Stimulated activated CD4-positive, alpha-beta T cell treated with anti-CD3 and anti-CD28 coated beads, TNF-alpha, amount 100 ng/mL, for 48 hours (primary cell): ENCODE measurements at places on chromosomes 4 and X.

GRCh38 chrX:43560247-43560946 lies 95.7 kb upstream of the MAOA start:
- no peak for DNase-seq

DNA sequence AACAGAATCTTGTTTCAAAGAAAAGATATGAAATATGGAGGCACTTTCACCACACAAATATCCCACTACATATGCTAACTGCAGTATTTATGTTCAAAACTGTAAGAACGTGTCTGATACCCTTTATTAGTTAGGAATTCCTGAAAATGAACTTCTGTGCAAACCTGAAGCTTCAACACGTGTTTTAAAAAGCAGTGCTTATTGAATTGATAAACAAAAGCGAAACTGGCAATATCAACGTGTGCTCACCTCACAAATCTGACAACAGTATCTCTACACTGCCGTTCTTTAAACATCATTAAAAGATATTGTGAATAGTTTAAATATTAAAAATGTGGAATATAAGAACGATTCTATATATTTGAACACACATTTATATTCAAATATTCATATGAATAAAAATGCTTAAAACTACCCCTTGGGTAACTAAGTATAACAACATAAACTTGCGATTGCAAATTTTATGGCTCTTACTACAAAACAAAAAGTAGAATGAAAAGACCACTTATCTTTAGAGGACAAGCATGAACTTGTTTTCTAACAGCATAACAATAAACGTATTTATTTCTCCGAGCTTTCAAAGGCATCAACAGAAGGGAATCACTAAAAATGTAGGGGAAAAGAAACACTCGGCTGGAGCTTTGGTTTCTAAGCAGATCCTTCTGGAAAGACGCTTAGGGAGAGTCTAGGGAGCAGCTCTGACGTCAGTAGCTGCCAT lies at the start of gene LRP2BP:
LRP2BP (minus strand) TSS at position 687 of the 718 bp plus-strand sequence. CDS start 17,738 bp downstream, outside the sequence.
- DNase-seq = no peak

DNA sequence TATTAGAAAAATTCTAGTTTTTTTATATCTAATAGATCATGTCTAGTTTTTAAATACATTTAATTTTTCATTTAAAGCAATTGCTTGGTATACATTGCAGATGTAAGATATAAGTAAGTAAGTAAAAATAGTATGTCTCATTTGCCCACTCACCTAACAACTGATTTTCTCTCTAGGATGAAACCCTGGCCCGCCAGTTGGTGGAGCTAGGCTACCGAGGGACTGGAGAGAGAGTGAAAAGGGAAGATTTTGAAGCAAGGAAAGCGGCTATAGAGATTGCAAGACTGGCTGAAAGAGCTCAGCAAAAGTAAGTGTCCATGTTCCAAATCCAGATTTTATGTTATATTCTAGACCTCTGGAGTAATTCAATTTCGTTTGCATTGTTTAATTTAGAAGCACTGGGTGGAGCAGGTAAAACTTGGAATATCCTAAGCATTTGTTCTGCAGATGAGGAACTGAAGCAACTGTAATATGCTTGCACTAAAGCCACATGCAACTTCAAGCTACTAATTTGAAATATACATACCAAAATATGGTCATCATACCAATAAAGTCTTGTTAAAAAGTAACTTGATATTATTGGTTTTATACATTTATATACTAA lies 27.1 kb downstream of the CFAP299 start:
- DNase-seq = peak; percentile 17

DNA sequence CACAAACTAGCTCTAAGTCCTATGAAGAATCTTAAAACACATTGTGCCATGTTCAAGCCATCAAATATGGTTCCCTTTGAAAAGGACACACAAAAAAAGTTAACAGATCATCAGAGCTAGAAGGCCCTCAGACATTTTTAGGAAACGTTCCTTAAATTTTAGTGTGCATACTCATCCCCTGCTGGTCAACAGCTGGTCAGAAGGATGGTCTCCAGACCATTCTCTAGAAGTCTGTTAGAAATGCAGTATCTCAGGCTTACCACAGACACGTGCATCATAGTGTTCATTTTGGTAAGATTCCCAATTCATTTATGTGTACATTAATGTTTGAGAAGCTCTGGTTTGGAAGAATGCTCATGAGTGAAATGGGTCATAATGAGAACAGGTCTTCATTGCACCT lies 523.1 kb downstream of the INPP4B start:
- no peak for DNase-seq

DNA sequence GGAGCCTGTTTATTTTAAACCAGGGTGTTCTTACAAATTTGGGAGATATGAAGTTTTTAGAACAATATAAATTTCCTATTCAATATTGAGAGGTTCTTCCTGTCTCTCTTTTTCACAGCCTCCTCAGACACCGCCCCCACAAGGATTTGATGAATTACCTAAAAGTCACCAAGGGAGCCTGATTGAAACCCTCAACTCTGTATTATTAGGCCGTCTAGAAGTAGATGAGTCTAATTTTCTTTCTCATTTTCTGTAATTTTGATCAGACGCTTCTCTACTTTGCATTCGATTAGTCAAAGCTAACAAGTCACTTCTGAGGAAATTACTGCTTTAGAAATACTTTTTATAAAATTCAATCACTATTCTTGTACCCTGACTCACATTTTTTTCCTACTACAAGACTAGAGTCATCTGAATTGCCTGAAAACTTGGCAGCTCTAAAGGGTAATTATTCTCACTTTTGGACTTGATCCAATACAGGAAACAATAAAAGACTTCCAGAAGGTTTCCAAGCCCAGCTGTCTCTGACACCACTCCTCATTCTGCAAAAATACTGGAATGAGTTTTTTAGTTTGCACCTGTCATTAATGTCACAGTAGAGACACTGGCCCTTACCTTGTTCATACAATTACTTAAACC lies 111.2 kb downstream of the ELOVL6 start:
- no peak for DNase-seq

DNA sequence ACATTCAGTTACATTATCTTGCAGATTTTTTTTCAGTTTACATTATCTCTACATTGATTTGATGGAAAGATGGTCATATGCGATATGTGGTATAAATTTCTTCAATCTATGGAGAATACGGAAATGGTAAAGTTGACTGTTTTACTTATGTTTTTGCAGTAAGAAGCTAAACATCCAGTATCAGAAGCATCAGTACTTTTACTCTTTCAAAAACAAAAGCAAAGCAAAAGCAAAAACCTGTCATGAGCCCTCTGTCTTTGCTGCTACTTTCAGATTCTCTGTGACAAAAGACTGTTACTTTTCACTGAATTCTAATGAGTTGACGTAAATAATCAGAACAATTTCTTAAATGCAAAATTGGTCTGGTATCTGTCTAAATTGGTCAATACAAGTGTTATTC lies 52.4 kb upstream of the UCP1 start:
- DNase-seq = no peak

- DNase-seq = no peak
Measured at GRCh38 chrX:119695535-119696050, 2.6 kb upstream of the SEPTIN6 start.

- no peak for DNase-seq
Measured at GRCh38 chr4:1978226-1978625, 30.5 kb downstream of the NELFA start.

DNA sequence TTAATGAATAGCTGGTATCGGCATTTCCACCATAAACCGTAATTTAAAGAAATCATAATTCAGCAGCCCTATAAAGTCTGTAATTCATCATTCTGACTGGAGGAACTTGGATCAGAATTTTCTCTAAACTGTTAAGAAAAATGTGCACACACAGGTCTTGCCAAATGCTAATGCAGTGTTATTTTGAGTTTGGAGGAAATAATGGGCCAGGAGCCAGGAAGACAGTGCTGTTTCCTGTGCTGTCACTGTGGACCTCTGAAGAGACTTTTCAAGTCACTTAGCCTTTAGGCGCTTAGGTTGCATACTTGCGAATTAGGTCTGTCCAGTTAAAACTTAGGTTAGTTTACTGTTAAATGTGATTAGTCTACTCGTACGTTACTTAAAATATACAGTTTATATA lies 137.5 kb upstream of the ANXA3 start:
- no peak for DNase-seq

DNA sequence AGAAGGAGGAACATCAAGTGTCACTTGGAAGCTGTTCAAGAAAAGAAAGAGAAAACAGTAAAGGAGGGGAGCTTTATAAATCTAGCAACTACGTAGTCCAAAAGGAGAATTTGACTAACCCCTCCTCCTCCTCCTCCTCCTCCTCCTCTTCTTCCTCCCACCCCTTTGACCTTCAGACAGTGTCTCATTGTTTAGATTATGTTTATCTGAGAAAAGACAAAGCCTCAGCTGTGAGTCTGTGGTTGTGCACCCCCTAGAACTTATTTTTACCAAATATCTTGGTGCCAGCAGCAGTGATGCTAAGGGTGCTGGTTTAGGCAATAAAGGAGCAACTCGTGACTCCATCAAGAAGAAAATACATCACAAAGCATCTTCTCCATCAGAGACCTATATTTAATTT lies 68.9 kb upstream of the BMP2K start:
- DNase-seq = no peak

DNA sequence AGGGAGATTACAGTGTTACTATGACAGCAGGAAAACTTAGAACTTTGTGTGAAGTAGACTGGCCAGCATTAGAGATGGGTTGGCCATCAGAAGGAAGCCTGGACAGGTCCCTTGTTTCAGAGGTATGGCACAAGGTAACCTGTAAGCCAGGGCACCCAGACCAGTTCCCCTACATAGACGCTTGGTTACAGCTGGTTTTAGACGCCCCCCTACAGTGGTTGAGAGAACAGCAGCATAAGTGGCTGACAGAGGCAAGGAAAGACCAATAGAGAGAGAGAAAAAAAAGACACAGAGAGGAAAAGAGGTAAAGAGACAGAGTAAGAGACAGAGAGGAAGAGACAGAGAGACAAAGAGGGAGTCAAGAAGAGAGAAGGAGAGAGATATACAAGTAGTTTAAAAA lies 144.5 kb downstream of the GC start:
- DNase-seq = no peak
